ENCODE measurements at places on chromosomes 13 and 19.

- DNase-seq, result no peak
These were observed 200.2 kb upstream of the SOX1 start for GRCh38 chr13:111866731-111867245.

DNA sequence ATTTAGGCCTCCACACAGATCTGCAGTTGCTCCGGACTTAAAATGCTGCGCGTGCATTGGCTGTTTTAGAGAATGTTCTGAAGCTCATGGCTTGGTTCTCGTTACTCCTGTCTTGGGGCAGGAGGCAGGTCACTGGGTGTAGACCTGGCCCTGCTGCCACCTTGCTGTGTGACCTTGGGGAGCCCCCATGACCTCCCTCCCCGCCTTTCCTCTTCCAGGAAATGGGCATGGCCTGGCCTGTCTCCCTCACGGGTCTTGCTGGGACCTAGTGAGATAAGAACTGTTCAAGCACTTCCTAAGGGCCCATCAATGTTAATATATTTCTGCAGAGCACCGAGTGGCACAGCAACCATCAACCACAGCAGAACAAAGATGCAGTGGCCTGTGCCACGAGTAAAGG, 49.4 kb downstream of the KLF2 start:
- DNase-seq, result no peak

- no peak for DNase-seq
These were observed 999 bp upstream of the TNFAIP8L1 start for GRCh38 chr19:4638317-4638716.

DNA sequence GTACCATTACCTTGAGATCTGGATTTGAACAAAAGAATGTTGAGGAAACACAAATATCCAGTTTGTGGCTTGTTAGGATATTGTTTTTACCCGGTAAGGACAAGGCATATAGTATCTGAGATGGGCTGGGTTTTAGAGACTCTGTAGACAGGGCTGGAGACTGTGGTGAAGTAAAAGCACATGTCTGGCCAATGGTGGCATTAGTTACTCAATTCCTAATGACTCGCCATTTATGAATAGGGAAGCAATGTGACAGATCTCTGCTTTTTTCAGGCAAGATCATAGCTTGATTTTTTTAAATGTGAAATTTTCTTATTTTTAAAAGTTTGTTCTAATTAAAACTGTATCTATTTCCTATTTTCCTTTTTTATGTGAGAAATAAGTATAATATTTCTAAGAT, 371.1 kb upstream of the SPRY2 start:
- no peak for DNase-seq

DNA sequence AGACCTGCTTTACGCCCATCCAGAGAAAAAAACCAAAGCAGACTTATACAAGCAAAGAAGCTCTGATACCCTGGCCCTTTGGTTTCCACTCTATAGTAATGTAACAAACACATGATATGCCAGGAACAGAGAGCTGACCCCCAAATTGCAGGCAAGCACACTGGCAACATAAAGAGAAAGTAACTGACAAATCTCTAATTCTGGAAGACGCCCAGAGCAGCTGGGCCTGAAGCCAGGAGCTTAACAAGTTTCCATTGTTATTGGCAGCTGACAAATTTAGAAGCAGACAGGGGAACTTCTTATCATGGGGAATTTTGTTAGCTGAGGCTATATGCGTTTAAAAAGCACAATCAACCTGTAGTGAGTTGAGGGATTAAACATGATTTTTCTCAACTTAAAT, 158.0 kb downstream of the DLEU7 start:
- peak; percentile 77 for DNase-seq
